ENCODE measurements at places on chromosomes 16 and 17.

GRCh38 chr16:4505356-4506147 is 29.4 kb downstream of the HMOX2 start:
- DNase-seq, result peak; percentile 27

GRCh38 chr17:336110-337021 is 16.2 kb downstream of the RPH3AL start:
- no peak for DNase-seq

DNA sequence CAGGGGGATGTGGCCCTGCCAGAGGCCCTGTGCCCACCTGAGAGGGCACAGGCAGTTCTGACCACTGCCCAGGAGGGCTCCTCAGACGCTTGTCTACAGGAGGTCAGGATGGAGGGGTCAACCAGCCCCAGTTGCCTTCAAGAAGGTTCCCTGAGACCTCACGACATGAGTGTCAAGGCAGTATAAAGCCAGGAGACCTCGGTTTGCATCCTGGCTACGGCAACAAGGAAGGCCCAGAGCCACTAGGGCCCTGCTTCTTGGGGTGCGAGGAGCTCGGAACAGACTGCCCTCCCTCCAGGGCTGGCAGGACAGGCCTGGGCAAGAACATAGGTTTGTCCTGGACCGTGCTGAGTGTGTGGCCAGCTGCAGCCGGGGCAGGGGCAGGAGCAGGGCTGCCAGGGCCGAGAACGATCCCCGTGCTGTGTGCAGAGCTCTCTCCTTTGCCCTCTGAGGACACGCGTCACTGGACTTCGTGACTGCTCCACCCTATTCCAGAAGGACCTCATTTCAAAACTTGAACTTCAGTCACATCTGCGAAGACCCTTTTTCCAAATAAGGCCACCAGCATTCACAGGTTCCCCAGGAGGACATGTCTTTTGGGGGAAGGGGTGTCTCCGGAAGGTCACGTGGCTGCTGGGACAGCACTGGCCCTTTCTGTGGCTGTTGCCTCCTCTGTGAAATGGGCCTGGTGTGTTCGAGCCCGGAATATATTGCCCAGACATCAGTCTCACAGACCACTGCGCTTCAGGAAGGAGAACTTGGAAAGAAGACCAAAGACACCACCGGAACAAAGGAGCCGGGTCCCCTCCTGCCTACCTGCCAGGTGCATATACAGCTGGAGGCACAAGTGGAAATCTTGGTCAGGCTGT is 27.7 kb downstream of the SLC7A5 start:
- DNase-seq, result no peak

DNA sequence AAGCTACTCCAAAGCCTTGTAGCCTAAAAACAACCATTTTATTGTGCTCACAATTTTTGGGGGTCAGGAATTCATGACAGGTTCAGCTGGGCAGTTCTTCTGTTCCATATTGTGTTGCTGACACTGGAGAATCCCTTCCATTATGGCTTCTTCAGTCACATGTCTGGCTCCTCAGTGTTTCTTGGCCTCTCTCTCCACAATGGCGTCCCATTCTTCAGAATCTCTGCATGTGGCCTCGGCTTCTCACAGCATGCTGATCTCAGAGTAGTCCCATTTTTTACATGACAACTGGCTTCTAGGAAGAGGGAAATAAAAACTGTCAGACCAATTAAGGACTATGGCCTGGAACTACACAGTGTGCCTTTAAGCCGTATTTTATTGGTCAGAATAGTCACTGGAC is 49.7 kb downstream of the NF1 start:
- DNase-seq, result no peak

DNA sequence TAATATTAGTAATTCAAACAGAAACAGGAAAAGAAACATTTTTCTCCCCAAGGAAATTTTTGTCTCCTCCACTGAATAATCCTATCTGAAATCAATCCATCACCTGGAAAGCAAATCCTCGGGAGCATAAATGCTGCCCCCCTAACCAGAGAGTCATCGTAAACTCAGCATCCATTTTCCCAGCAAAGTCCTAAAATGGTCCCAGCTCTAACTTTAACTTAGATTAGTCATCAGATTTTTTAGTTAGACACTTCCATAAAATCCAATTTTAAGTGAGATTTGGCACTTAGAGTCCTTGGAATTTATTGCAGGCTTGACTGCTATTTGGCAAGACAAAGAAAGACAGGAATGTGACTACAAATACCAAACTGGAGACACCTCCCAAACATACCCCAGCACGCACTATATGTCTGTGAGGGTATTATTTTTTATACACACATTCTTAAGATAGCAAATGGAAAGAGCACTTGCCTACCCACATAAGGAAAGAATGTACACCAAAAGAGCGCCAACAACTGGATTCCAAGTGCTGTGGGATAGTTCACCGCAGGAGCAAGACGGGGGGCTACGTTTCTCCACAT is 15.4 kb downstream of the SCO1 start:
- DNase-seq, result no peak

- no peak for DNase-seq
Measured at GRCh38 chr17:21250854-21251253, 2.4 kb downstream of the NATD1 start.

GRCh38 chr17:21039839-21040575 is 2.8 kb downstream of the USP22 start:
- DNase-seq, result peak; percentile 8

DNA sequence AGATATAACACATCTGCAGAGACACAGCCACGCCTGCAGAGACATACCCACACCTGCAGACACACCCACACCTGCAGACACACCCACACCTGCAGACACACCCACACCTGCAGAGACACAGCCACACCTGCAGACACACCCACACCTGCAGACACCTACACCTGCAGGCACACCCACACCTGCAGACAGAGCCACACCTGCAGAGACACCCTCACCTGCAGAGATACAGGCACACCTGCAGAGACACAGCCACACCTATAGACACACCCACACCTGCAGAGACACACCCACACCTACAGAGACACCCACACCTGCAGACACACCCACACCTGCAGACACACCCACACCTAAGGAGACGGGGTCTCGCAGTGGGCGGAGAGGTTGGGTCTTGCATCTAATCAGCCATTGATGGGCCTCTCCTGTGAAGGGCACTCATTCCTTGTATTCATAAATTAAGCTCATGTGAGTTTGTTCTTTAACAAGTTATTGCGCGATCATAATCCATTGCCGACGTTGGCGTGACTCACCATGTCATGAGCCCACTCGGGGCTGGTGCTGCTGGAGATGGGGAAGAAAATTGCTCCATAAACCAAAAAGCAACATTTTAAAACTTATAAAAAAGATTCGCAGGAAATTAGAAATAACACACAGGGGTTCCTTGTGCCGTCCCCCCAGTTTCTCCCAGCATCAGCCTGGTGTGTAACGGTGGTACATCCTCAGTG is 28.9 kb upstream of the CDH15 start:
- DNase-seq, result no peak

GRCh38 chr16:83200005-83200779 is 573.4 kb downstream of the CDH13 start:
- no peak for DNase-seq

- no peak for DNase-seq
Measured at GRCh38 chr17:2124391-2124790, 69.5 kb downstream of the HIC1 start.

DNA sequence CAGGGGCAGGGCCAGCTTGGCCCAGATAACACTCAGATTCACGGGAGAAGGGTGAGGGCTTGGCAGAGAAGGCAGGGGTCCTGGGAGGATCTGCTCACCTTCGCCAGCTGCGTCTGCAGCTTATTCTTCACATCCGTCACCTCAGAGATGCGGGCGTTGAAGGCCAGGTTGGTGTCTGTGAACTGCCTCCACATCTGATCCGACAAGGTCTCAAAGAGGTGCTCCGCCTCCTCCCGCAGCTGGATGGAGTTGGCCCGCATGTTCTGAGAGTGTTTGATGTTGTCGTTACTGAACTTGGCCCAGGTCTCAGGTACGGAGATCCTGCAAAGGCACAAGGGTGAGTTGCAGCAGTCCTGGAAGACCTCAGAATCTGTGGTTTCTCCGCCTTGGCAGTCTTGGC is 18.9 kb downstream of the TEKT5 start:
- no peak for DNase-seq

GRCh38 chr17:52647411-52647810 is 488.9 kb upstream of the CA10 start:
- DNase-seq, result no peak

- no peak for DNase-seq
Measured at GRCh38 chr16:67959536-67960329, 8.7 kb downstream of the SLC12A4 start.

DNA sequence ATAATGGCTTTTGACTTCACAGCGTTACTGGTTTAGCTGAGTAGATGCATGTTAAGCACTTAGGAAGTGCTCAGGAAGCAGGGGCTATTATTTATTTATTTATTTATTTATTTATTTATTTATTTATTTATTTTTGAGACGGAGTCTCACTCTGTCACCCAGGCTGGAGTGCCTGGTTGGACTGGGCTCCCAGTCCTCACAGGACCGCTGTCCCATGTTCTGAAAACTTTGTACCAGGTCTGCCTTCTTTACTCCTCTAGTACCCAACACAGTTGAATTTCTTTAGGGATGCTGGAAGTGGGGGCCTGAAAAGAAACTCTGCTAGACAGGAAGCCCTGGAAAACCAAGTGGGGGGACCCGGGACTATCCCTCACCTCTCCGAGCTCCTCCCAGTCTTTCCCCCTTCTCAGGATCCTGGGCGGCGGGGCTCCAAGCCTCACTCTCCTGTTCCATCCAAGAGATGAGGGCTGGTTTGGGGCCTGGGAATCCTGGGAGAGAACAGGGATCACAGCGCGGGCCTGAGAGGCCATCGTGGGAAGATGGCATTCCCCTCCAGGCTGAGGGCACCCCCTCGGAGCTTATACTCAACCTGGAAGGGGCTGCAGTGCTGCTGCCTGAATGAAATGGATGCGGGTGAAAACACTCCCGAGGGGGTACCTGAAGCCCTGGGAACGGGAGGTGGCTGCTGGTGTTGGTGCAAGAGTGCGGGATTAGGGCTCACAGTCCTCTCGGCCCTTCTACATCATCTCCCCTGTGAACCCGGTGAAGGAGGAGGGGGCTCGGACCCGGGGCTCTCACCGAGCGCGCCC is 674 bp downstream of the ZNF688 start:
- DNase-seq, result no peak

DNA sequence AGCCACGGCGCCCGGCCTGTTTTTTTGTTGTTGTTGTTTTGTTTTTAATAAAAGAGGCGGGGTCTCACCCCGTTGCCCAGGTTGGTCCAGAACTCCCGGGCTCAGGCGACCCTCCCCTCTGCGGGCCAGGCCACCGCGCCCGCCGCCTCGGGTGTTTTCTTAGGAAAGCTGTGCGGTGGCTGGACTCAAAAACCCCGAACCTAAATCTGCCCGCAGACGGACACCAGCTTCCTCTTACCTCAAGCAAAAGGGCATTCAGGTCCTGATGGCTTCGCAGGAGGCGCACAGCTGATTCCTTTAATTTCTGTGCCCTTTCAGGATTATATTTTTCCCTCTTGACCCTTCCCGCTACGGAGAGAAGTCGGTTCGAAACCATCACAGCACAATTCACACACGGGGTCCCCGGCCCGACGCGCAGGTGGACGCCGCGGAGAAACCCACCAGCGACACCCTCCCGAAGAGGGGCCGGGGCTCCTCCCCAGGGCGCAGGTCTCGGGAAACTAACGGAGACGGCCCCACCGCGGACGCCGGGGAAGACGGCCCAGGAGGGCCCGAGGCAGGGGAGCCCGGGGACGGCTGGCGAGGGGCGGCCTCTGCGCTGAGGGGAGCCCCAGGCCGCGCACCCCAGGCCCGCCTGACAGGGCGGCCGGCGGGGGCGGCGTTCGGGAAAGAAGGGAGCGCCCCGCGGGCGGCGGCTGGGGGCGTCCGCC is 653 bp downstream of the FANCA start:
- no peak for DNase-seq

- no peak for DNase-seq
Measured at GRCh38 chr16:67528870-67529581, 397 bp downstream of the RIPOR1 start.

DNA sequence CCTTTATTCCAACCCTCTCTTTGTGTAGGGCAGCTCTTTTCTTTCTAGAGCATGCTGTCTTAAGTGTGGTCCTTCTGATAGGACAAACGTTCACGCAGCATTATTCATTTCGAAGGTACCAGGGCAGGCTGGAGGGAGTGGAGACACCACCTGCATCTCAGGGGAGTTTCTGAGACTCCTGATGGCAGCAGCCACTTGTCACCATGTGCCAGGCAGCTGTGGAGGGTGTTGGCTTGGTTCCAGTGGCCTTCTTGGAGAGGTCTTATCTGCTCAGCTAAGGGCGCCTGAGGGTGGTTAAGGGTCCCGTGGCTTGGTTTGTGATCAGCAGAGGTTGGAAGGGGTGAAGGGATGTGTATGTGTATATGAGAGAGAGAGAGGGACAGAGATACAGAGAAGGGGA is 257.1 kb upstream of the EEF2KMT start:
- DNase-seq, result no peak

DNA sequence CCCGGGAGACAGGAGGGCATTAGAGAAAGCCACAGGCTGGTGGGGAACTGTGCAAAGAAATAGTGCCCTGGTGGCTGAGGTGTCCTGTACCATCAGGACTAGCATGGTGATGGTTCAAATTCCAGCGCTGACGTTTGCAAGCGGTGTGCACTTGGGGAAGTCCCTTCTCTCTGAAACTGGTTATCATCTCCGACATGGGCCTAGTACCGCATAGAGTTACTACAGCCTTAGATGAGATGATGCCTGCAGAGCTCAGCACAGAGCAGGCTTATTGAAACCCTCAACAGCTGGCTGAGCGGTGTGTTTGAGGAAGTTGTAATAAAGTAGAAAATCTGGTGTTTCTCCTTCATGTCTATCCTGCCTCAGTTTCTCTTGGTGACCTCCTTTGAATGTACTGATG is 136.7 kb upstream of the WSCD1 start:
- no peak for DNase-seq

DNA sequence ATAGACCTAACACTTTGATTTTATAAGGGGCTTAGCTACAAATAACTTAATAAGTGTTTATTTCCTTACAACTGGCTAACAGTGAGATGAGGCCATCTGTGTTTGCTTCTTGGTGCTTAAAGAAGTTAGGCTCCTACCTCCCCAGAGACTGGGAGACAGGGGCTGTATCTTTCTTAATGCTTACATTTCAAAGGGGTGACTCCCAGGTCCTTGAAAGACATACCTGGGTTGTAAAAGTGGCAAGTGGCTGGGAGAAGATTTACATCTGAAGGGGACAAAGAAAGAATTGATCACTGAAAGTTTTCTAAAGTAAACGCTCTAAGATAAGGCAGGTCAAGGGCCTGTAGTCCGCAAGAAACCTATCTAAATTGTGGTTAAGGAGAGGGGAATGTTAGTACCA is 196.8 kb downstream of the CNTNAP4 start:
- no peak for DNase-seq

All from stimulated activated CD4-positive, alpha-beta T cell treated with anti-CD3 and anti-CD28 coated beads, TNF-alpha, amount 100 ng/mL, for 1 hour (primary cell).